ENCODE measurements at places on chromosomes 1 and 21. TPM values are rescaled to one million over a fixed set of nuclear protein-coding genes. Genes with fewer than 3 reads are reported as not detected.

DNA sequence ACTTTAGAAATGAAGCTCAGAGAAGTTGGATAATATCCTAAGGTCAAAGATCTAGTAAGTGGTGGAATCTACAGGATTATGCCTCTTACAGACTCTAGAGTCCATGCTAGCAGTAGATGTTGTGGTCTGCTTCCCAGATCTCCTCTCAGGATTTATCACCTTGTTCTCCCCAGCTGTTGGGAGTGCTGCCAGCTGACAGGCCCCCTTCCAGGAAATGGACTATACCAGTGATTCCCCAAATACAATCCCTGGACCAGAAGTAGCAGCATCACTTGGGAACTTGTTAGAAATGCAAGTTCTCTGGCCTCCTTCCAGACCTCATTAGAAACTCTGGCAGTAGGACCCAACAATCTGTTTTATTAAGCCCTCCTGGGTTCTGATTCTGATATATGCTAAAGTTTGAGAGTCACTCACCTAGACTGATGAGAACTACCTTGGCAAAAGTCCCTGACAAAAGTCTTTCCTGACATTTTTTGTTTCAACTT, 24.5 kb upstream of the NTNG1 start:
- no peak for DNase-seq

DNA sequence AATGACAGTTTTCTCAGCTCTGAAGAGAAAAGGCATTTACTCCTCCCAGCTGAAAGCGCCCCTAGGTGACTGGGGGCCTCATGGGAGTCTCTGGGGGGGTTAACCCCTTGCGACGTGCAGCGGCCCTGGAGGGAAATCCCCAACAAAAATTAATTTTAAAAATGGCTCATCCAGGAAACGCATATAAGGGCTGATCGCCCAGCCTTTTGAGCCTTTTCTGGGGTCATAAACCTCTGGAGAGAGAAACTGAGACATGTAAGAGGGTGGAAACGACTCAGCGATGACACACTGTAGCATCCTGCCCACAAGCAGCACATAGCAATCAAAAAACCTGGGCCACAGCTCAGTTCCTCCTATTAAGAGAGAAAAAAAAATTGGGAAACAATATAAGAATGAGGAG, 20.4 kb upstream of the HPDL start:
- no peak for DNase-seq

DNA sequence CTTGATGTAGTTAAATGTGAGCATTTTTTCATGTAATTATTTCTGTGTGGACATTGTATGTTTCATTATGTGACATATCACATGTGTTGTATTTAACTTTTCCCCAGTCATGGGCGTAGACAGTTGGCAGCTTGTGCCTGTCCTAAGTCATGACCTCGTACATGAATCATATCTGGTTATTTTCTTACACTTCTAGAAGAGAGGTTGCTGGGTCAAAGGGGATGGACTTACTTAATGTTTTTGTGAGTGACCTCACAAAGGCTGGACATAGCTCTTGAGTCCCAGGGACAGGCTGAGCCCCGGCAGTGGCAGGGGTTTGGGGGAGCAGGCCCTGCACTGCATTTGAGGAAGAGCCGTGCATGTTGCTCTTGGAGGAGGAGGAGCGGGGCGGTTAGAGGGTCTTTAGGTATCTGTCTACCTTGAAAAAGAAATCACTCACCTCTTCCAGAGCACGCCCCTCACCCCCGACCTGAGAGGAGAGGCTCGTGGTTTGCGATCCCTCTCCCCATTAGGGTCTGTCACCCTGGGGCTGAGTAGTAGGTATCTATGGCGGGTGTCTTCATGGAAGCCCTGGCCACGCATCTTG, 16.4 kb downstream of the IFNGR2 start:
- peak; percentile 70 for DNase-seq

GRCh38 chr1:172559572-172560210, 26.7 kb downstream of the SUCO start:
- DNase-seq: no peak

DNA sequence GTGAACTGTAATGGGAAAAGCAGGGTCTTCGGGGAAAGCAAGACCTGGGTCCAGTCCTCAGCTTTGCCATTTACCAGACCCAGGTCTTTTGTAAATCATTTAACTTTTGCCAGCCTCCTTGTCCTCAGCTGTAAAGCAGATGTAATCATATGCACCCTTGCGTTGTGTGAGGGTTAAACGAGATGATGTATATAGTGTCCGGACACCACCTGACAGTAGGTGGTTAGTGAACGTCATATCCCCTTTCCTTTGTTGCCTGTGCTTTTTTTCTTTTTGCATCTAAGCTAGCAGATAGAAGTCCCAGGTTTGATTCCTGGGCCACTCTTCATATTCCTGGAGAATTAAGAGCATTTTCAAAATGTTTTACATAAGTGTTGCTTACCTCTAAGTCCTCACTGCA, 28.5 kb downstream of the IL12RB2 start:
- no peak for DNase-seq

DNA sequence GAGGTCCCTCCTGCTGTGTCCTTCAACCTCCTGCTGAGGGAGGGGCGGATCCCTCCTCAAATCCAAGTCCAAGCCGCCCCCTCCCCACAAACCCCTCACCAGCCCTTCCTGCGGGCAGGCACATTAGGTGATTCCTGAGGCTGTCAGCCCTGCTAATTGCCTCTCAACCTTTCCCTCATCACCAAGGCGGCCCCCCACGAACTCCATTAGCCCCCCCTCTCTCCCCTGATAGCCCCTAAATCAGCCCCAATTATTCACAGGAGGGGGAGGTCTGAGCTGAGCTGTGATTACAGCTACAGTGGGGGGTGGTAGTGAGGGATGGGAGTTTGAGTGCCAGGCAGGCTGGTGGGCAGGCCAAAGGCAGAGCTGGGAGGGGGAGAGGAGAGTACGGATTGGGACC, 5.8 kb upstream of the PEAR1 start:
- no peak for DNase-seq

GRCh38 chr1:104702731-104703130, 953.0 kb downstream of the AMY1C start:
- DNase-seq: no peak

DNA sequence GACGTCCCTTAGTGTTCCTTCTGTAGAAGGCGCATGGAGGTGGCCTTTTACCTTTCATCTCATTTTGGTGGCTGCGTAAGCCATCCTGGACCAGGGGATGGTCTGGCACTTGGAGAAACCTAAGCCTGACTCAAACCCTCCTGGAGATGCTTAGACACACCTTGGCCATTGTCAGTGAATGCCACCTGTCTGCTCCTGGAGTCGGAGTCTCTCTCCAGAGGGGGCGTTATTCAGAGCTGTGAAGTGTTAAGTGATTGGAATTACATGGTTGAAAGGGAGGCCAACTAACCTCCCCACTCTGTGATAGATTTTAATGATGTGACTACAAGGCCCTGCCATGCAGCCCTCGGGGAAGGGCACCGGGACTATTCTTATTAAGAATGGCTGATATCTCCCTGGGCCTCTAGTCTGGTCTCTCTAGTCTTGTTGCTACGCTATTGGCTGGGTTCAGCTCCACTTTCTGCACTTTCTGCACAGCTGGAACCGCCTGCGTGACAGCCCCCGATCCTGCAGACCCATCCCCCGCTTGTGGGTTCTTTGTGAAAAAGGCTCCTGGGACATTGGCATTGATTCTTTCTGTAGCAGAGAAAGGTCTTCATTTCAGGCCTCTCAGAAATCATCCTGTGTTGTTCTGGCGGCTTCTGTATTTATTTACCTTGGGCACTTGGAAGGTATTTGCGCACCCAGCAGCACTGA, 4.2 kb downstream of the RASSF5 start:
- no peak for DNase-seq

DNA sequence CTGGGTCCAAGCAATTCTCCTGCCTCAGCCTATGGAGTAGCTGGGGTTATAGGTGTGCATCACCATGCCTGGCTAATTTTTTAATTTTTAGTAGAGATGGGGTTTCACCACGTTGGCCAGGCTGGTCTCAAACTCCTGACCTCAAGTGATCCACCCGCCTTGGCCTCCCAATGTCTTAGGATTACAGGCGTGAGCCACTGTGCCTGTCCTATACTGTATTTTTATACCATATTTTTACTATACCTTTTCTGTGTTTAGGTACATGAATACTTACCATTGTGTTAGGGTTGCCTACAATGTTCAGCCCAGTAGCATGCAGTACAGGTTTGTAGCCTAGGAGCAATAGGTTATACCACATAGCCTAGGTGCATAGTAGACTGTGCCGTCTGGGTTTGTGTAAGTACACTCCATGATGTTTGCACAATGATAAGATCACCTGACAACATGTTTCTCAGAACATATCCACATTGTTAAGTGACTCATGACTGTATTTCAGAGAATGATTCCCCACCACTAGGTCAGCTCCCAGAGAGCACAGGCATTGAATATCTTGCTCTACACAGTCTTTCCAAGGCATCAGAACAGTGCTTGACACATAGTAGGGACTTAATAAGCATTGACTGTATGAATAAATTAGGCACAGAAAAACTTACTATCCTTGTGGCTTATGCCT, 6.0 kb upstream of the CITED4 start:
- no peak for DNase-seq

GRCh38 chr1:117051224-117052064, 8.7 kb upstream of the TTF2 start:
- DNase-seq: no peak

- DNase-seq: no peak
These were observed 3.5 kb upstream of the ST3GAL3 start for GRCh38 chr1:43703836-43704235.

The RIPK4 gene
- total RNA-seq: 0.28 TPM

The PTPN22 gene
- total RNA-seq: 2.4 TPM

The CDA gene
- total RNA-seq: 4.3 TPM

The F3 gene
- total RNA-seq: 53.7 TPM

The PRR9 gene
- not detected for total RNA-seq

The ERG gene
- 5.4 TPM for total RNA-seq

The C1orf87 gene
- total RNA-seq: not detected

The LRP8 gene
- 1.7 TPM for total RNA-seq

The FCRL6 gene
- total RNA-seq: not detected
